ENCODE measurements at places on chromosomes 5 and 9.

GRCh38 chr5:16880547-16880946 lies 55.5 kb downstream of the MYO10 start:
- no peak for DNase-seq

GRCh38 chr9:70429899-70430298 lies 15.4 kb upstream of the KLF9 start:
- DNase-seq: no peak

- DNase-seq: no peak
These were observed 27.9 kb downstream of the DOCK8 start for GRCh38 chr9:242461-243080.

DNA sequence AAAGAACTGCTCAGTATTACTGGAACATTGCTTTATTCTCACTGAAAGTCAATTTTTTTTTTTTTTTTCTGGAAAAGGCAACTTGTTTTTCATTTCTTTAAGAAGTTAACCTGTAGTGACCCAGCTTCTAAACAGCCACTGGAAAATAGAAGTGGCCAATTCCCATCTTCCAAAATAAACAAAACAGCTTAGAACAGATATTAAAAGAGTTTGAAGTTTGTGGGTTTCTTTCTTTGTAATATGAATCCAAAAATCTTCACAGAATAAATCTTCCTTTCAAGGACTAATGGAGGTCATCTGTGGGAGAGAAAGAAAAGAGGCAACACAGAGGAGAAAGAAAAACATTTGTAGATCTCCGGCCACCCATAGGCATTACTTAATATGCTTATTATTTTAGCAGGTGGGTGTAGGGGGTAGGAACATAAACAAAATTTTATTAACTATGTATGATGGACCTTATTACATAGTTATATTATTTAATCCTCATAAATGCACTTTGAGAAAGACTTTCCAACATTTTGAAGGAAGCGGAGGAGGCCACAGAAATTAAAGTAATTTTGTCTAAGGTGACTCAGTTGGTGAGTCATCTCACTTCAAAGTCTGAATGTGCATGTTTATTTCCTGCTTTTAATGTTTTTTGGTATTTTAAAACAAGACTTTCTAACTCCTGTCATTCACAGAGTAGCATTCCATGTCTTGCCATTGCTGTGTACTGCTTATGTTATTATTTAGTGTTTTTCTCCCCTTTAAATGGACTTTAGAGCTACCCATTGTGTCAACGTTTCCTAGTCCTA lies 1791.8 kb upstream of the WWC1 start:
- DNase-seq: no peak

DNA sequence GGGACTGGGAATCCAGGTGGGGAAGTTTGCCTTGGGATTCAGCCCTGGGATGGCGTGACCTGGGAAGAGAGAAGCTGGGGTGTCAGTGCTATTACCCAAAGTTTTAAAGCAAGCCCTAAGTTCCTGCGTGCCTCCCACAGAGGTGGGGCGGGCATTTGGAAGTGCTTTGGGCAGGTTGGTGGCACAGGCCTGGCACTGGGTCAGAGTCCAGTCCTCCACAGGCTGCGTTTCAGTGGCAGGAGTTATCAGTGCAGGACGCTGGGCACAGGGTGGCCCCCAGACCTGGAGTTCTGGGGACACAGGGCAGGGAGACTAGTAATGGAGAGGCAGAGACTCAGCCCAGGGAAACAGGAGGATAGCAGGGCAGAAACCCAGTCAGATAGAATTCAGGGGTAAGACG lies 147.2 kb downstream of the MAST4 start:
- no peak for DNase-seq

GRCh38 chr5:156825688-156826087 lies 24.4 kb upstream of the PPP1R2B start:
- no peak for DNase-seq

GRCh38 chr5:115366223-115366622 lies 69.8 kb upstream of the CCDC112 start:
- peak; percentile 85 for DNase-seq

- no peak for DNase-seq
These were observed 25.3 kb downstream of the NTNG2 start for GRCh38 chr9:132187121-132187620.

- DNase-seq: no peak
These were observed 123.3 kb downstream of the PCSK5 start for GRCh38 chr9:76013809-76014208.
